ENCODE measurements at places on chromosomes 12 and 14.
A peak's percentile ranks its signal among the peaks of the same experiment; 100 is the strongest.

DNA sequence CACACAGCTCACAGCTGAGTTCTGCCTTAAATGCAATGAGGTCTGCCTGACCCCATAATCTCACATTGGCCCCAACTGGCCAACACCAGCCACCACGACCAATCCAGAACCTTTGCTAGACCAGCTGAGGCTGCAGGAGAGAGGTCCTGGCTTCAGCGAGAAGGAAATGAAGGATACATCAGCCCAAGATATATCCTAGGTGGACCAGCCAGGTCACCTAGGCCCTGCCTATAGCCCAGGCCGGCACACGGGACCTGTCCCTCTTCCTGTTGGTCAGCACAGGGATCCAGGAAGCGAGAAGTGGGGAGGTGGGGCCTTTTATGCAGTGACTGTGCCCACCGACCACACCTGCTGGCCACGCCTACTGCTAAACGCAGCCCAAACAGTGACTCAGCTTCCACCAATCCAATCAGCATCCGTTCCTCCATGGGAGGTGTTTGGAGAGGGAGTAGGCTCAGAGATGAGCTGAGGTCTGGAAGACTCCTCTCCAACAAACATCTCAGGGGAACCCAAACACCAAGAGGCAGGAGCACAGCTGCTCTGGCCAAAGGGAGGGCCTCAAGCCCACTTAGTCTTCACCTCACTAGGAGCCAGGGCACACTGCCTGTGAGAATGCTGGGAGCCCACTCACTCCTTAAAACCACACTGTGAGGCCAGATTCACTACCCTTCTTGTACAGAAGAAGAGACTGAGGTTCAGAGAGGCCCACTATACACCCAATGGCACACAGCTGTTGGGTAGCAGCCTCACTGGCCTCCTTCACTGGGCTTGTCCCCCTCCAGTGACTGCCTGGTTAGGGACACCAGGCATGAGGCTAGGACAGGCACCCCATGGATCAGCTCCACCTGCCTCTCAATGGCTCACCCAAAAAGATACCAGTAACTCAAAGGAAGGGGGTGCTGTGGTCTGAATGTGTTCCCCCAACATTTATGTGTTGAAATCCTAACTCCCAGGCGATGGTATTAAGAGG, 51.3 kb upstream of the PPP2R5C start:
- no peak for DNase-seq

DNA sequence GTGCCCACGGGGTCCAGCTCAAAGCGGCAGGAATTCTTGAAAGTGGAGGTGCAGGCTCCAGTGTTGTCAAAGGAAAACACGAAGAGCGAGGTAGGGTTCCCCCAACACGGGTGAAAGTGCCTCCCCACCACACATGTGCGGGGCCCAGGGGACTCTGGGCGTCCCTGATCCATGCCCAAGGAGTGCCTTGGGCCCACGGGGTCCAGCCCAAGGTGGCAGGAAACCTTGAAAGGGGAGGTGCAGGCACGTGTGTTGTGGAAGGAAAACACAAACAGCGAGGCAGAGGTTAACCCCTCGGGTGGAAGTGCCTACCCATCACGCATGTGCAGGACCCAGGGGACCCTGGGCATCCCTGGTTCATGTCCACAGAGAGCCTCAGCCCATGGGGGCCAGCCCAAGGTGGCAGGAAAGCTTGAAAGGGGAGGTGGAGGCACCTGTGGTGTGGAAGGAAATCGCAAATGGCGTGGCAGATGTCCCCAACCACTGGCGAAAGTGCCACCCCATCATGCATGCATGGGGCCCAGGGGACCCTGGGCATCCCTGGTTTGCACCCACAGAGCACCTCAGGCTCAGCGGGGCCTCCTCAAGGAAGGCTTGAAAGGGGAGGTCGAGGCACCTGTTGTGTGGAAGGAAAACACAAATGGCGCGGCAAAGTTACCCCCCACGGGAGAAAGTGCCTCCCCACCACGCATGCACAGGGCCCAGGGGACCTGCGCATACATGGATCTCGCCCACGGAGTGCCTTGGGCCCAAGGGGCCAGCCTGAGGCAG, 584.6 kb downstream of the ALG10 start:
- DNase-seq, result no peak

- no peak for DNase-seq
These were observed 15.1 kb downstream of the TUNAR start for GRCh38 chr14:95891742-95892141.

DNA sequence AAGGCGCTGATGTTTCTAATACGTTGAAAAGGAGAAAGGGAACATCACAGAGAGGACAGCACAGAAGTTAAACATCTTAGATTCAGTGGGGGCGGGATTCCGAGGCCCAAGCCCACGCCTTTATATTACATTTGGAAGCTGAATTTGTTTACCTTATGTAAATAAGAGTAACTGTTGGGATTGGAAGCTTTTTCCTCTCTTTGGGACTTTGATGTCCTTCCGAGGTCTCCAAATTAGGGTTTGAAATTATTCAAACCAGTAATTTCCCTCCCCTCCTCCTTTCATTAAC, 6.4 kb downstream of the FOXA1 start:
- no peak for DNase-seq

GRCh38 chr12:86735072-86735471, 478.9 kb upstream of the MGAT4C start:
- no peak for DNase-seq

- no peak for DNase-seq
These were observed 45.3 kb upstream of the ANO6 start for GRCh38 chr12:45170456-45171042.

DNA sequence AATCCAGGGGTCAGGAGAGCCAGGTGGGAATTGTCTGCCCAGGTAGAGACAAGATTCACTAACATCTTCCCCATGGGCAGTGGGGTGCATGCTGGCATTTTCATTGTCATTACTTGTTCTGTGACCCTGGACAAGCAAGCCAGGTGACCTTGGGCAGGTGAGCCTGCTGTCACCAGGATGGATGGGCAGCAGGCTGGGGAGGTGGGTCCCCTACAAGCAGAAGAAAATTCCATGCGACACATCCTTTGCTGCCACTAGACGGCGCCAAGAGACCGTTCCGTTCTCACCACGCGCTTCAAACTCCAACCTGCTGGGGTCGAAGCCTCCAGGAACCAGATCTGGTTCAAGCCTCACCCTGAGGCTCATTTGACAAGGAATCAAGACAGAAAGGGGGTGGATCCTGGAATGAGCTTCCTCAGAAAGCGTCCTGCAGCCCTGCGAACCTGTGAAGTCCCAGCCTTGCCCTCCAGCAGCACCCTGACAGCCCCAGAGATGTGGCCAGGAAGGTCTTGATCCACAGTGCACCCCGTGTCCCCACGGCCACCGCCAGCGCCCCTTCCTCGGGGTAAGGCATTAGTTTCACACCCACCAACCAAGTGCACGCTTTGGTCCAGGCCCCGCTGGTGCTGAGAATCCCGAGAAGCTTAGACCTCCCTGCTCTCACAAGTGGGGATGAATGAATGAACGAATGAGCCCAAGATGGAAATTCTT, 3.2 kb upstream of the DYNC1H1 start:
- DNase-seq, result peak; percentile 69

DNA sequence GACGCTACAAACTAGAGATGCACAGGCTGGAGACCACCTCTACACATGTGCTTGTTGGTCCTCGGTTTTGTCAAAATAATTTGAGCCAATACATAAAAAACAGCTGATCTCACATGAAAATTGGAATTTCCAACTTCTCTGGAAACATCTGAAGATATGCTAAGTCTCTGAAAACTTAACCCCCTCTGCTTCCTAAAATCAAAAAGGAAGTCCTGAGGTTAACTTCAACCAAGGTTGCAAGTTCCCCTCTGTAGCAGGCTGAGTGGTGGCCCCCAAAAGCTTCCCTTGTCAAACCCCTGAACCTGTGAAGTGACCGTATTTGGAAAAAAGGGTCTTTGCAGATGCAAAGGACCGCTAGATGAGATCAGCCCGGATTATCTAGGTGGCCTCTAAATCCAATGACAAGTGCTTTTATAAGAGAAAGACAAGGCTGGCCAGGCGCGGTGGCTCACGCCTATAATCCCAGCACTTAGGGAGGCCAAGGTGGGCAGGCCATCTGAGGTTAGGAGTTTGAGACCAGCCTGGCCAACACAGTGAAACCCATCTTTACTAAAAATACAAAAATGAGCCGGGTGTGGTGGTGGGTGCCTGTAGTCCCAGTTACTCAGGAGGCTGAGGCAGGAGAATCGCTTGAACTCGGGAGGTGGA, 32.0 kb upstream of the VPS37B start:
- DNase-seq, result no peak

DNA sequence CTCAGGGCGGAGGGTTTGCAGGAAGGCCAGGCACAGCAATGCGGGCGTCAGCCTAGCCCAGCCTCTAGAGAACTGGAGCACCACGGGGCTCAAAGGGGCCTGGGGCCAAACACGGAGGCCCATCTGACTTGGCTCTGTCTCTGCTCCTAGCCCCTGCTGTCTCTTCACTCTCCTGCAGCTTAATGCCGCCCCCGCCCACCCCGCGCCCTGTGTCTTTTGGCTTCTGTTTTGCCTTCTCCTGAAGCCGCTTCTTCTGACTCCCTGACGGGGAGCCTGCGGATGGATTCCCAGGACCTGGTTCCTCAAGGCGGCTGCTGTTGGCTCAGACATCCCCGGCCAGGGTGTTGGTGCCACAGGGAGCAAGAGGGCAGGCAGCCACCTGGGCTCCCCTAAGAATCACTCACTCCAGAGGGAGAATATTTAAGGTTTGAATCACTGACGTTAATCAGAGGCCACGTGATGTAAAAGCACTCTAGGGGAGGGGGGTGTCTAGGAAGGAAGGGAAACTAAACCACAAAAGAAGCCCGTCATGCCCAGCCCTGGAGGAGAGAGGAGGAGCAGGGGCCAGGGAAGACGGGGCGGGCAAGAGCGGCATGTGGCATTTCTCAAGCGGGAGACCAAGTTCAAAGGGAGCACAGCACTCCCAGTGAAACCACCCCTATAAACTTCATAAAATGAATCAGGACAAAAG, 36.9 kb upstream of the PRMT8 start:
- DNase-seq, result no peak

DNA sequence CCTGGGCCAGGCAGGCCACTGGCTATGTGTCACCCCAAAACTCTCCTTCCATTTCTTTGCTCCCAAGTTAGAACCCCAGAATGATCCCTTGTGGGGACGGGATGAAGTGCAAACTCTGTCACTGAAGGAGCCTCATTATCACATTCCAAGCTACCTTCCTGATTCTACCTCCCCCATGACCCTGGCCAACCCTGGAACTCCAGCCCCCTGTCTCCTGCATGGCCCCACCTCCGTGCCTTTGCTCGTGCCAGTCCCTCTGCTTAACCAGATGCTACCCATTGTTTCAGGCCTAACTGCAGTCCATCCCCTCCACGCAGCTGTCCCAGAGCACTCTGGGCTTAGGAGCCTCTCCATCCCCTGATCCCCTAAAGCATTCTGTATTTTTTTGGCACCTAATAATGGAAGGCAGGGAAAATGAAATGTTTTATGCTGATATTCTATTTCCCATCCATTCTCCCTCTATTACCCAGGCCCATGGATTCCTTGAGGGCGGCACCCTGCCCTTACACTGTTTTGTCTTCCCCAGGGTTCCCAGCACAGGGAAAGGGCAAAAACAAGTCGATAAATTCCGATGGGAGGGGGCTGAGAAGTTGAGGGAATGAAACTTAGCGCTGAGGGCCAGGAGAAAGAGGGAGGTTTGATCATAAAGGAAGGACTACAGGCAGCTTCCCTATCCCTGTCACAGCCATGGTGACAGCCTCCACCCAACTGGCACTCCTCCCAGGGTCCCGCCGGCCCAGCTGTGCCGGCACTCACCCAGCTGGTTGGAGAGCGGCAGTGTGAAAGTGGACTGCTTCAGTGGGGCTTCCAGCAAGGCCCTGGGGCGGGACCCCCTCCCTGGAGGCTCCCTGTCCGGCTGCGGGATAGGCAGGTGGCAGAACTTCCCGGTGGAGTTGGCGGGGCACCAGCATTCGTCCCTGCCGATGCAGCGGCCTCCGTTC, 58.1 kb downstream of the ISCA2 start:
- DNase-seq, result no peak
